ENCODE measurements at places on chromosomes 5 and 9.

DNA sequence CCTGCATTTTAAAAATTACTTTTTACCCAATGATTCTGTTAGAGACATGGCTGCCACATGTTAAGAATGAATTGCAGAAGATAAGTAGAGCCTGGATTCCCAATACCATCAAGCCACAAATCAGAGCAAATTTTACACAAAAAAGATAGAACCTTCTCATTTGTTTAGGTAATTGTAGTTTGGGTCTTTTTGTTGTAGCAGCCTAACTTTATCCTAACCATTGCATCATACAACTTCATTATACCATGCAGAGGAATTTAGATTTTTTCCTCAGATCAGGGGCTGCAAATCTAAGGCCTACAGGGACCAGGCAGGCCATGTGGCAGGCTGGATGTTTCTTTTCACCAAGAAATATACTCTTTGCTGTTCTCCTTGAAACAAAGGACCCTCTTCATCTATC lies 34.6 kb downstream of the NKX2-5 start:
- no peak for DNase-seq

DNA sequence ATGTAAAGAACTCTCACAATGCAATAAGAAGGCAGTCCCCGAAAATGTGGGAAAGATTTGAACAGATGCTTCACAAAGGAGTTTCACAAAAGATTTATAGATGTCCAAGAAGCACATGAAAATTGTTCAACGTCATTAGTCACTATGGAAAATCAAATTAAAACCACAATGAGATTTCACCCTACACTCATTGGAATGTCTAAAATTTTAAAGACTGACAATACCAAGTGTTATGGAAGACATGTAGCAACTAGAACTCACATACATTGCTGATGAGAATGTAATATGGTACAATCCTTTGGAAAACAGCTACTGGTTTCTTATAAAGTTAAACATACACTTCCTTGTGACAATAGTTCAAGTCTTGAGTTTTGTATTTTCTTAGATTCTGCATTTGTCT lies 11.0 kb upstream of the RECK start:
- no peak for DNase-seq

GRCh38 chr5:231661-232060 lies 13.5 kb downstream of the SDHA start:
- DNase-seq = no peak

- DNase-seq = no peak
Observed at GRCh38 chr9:135040892-135041291, 46.6 kb upstream of the OLFM1 start.

DNA sequence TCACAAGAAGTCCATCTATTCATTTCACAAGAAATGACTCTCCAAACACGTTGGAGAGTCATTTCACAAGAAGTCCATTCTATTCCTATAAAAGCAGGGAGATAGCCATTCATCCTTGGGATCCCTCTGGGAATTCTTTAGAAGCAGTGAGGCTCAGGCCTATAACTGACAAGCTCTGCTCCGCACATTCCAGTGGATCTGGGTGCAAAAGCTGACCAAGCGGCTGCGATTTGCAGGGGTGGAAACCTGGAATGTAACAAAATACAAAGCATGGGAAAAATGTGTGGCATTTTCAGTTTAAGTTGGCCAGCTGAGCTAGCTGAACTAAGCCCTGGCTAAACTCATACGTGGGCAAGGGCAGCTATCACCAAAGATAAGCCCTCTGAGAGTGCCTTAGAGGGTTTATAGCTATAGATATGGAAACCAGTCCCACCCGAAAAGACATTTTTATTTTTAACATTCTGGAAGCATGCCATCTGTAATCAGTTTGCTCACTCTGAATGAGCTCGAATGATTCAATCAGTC lies 8.7 kb downstream of the TAS2R1 start:
- no peak for DNase-seq

DNA sequence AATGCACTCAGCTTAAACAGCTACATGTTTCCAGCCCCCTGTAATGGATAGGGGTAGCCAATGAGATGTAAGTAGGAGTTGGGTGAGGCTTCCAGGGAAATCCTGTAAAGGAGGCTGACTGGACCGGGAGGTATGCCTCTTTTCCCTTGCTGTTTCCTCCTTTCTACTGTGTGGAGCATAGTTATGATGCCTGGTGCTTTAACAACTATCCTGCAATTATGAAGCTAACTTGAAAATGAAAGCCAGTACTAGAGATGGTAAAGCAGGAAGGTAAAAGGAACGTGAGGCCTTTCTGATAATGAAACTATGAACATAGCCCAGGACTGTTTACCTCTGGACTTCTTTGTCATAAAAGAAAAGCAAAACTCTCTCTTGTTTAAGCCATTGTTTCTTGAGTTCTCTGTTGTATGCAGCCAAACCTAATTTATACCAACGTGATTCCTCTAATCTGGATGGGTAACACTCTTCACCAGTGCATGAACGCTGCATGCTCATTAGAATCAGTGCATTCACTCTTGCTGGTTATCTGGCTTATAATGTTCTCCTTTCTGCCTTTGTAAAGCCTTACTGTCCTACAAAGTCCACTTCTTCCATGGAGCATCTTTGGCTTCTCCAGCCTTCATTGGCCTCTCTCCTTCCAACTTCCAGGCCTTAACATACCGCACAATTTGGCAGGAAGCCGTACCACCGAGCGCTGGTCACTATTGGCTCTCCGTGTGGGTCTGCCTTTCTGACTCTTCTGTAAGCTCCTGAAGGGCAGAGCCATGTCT lies 8.3 kb upstream of the ARHGEF28 start:
- no peak for DNase-seq

GRCh38 chr5:157947156-157947555 lies 88.2 kb upstream of the CLINT1 start:
- DNase-seq = no peak

DNA sequence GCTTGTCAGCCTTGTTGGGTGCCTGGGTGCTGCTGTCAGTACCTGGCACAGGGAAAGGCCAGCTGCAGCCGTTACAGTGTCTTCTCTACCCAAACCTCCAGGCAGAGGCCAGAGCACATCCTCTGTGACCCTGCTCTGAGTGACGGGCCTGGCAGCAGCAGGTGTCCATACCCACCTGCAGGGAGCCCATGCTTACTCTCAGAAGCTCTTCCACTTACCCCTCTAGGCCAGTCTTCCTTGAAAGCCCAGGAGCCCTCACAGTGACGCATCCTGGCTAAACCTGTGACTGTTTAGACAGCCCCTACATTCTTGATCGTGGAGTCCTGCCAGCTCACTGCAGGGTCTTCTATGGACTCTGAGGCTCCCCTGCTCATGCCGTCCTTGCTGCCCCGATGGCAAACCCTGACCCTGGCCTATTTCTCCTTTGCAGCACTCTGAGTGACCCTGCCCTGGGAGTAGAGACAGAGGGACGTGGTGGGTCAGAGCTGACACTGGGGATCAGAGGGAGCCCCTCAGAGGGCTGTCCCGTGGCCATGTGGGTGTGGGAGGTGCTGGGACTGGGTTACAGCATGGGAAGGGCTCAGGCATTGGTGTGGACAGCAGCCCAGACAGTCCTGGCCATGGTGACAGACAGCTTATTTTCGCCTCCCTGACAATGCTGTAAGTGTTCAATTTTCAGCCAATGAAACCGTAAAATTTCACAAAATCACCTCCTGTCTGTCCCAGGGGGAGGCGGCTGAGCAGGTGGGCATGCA lies 67.6 kb upstream of the RNF130 start:
- no peak for DNase-seq

DNA sequence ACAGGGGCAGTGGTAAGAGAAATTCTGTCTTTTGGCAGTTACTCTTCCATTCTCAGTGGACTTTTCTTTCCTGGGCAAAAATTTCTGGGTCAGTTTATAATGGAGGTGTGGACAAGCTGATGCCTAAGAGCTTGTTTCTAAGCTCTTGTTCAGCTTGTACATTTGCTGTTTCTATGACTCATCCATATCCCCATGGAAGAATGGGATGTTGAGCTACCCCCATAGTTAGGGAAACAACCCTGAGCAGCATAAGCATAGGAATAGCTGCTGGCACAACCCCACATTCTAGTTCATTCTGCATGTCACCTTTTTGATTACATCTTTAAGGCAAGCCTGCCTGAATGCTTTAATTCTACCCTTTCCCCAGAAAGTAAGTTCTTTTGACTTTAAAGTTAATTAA lies 173.3 kb downstream of the PSAT1 start:
- no peak for DNase-seq
